Stimulated activated CD8-positive, alpha-beta memory T cell treated with anti-CD3 and anti-CD28 coated beads, Interleukin-12 subunit alpha, Interleukin-12 subunit beta, amount 100 ng/mL, for 1 hour (primary cell): ENCODE measurements at places on chromosomes 2 and 18.

- DNase-seq: no peak
These were observed 12.0 kb downstream of the AMMECR1L start for GRCh38 chr2:127873707-127874303.

- no peak for DNase-seq
These were observed 75.5 kb upstream of the ODC1 start for GRCh38 chr2:10523406-10524189.

DNA sequence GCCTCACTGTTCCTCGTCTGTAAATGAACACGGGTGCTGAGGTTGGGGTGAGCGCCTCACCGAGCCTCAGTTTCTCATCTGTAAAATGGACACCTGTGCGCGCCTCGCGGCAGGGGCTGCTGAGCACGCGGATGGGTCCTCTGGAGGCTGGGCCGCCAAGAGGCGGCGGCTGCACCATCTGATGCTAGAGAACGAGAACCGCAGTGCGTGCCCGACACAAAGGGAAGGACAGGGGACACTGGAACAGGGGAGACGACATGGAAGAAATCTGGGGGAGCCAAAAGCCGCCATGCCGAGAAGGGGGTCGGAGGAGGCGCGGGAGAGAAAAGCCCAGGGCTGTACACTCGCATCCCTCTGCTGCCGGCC is 118.7 kb upstream of the ZNF516 start:
- DNase-seq: no peak

GRCh38 chr2:158411748-158412147 is 44.8 kb downstream of the CCDC148 start:
- DNase-seq: no peak

DNA sequence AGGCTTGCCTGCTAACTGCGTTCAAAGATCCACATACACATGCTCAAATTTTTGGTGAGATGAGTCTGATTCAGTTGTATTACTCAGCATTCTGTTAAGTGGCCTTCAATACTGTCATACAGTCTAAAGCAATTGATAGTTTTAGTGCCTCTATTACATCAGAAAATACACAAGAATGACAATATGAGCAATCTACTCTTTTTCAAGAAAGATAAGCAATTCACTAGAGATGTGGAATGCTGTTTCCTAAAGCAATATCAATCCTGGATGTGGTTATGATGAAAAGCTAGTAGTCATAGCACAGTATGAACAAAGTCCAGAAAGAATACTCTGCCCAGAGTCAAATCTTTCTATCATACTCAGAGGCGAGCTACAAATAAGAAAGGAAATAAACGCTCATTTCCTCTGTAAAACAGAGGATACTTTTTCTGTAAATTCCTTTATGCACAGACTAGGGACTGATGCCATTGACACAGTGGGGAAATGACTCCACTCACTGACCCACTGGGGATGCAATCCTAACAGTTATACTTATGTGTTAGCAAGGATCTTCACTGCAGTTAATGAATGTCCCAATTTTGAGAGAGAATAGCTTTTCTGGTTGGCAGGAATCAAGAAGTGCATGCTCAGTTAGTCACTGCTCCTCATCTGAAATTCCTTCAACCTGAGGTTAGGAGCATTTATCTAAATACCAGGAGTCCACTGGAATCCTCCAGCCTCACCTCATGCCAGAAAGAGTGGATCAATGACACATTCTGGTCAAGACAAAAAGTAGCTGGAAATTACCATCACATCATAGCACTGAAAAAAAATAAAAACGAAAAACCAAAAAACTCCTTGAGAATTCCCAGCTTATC is 83.3 kb downstream of the PDE11A start:
- no peak for DNase-seq

GRCh38 chr2:125073440-125073839 is 1048.4 kb downstream of the CNTNAP5 start:
- DNase-seq: no peak

DNA sequence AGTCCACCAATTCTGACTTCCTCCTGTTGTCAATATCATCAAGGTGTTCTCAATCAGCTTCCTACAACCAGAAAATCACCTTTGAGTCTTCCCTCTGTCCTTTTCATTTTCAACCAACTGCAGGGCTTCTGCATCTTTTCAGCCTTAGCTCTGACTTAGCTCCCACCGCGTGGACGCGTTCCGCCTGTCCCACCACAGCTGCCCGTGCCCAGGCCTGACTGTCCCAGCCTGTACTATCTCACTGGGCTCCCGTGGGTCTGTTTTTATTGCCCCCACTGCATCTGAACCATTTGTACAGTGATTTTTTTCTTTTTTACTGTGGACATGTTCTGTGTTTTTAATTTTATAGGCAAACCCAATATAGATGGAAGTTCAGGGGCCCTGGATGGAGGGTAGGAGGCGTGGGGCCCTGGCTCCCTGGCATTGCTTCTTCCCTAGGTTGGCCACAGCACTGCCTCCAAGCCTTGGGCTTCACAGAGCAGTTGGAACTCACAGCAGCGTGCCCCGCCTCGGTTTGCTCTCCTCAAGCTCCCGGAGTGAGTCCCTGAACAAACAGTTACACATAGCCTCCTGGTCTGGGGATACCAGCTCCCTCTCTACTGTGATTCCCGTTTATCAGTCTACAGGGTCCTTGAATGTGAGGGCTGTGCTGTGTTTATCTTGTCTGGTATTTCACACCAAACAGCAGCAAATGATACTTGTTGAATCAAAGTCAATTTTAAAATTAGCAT is 280.6 kb upstream of the PXDN start:
- DNase-seq: no peak

GRCh38 chr2:222319586-222320435 is 21.0 kb upstream of the PAX3 start:
- DNase-seq: no peak

- DNase-seq: no peak
These were observed 87.3 kb downstream of the LRRTM4 start for GRCh38 chr2:77434880-77435279.

DNA sequence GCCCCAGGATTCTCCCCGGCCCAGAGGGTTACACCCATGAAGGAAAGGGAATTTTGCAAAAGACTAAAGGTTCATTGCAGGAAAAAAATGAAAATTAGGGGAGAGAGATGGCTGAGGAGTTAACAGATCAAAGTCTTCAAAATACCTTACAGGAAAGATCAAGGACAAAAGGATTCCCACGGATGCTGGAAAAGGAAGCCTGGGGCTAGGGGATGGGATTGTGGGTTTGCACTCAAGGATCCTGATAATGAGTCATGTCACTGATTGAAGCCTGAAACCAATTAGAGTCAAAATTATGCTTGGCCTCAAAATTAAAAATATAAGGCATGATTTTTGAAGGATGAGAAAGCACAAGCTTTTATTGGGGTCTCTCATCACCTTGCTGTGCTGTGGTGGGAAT is 32.6 kb upstream of the COPS8 start:
- no peak for DNase-seq

DNA sequence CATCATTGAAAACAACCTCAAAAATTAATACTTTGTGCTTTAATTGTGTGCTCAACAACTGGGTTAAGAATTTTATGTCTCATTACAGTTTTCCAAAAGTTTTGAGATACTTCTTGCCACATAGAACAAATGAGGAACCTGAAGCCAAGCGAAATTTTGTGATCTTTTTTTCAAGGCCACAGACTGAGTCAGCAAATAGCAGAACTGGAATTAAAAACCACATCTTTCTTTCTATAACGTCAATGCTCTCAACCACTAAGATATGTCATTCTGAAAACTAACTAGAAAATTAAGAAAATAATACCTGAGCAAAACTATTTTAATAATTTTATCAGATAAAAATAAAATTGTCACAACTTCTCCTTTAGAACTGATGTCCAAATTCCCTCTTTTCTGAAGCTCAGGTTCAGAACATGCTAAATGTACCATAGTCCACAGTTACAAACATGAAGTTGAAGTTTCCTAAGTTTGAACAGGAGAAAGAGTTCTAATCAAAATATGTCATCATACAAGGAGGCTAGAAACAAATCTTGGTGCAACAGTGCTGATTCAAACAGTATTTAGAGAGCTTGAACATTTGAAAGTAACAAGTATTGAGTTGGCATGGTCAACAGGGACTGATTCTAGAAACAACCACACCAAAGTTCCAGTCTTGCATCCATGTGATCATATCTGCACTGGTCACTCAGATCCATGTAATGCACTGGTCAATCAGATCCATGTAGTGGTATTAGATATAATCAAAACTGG is 27.6 kb upstream of the CALCRL start:
- no peak for DNase-seq

DNA sequence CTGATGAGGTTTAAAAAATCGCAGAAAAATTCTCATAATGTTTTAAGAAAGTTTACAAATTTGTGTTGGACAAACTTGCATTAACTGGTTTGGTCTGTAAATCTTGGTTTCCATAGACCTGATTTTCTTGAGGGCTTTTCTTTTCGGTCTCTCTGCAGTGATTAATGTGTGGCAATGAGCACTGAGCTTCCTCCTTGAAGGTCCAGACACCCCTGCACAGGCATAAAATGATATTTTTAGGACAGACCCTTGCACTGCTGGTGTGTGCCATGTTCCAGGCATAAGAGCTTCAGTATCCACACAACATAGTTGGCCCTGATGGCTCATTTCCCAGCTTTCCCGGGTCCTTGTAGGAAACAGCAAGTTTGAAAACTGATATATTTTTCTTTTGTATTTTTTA is 33.7 kb downstream of the MRPL33 start:
- no peak for DNase-seq

DNA sequence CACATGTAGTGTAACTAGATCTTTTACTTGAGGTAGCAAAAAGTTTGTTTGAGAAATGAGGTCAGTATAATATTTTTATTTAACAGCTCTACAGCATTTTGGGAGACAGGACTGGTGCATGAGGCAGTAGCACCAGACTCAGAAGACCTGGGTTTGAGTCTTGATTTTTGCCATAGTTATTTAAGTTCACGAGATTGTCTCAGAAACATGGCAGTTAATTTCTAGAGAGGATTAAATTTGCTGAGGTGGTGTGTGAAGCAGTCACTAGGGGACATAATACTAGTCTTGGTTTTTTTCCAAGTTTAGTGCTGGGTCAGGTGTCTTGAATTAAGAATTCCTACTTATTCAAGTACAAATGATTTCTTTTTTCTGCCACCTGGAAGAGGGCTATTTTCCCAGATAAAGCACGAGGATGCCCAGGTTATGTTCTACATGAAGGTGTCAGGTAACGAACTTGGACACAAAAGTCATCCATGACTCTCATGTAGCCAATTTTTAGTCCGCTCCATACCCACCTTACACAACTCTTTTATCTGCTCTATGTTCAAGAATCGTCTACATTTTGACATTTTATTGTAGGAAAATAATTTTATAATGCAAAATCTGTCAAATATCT is 1.4 kb downstream of the MARCHF7 start:
- DNase-seq: no peak

DNA sequence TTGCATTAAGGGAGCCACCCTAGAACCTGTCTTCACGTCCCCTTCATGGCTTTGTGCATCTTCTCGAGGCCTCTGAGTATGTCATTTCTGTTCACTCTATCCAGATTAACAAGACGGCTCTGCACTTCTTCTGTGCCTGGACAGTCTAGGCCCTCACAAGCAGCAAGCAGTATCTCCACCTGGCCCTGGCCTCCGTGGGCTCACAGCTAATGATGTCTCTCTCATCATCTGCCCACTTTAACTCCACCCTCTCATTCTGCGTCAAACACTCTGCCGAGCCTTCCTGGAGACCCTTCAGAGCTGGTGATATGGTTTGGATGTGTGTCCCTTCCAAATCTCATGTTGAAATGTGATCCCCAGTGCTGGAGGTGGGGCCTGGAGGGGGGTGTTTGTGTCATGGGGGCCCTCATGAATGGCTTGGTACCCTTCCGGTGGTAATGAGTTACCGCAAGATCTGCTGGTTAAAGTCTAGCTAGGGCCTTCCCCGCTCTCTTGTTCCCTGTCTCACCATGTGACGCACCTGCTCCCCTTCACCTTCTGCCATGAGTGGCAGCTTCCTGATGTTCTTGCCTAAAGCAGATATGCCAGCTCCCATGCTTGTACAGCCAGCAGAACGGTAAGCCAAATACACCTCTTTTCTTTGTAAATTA is 132.5 kb upstream of the ID2 start:
- DNase-seq: no peak

DNA sequence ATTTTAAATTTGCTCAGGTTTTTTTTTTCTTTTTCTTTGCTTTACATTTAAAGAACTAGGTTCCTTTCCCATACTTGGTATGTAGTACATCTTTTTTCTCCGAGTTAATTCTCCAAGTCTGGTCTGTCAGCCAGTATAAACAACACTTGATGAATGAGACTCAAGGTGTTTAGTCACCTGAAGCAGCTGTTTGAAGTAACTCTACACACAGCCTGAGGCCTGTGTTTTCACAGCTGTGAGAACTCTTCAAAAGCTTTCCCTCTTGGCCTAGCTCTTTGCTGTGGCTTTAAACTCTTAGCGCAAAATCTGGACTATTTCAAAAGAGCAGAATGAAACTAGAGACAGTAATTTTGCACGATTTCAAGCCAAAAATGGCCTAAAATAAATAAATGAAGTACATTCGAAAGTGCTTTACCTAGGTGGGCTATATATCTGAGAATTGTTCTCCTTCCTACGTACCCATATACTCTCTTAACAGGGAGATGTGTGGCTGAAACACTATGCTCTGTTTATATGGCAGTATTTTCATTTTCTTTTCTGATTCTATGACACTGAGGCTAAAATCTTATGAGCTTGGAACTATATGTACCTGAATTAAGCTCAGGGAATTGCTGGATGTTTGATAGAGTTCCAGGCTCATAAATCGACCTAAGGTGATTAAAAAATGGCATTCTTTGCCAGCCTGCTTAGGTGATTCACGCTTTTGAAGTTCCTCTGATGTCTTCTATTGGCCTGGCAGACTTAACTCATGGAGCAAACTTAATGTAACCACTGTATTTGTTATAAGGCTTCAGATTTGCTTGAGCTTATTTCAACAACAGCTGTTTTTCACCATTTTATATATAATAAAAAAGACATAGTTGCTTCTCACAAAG is 1044.1 kb upstream of the ZEB2 start:
- no peak for DNase-seq

GRCh38 chr2:17594533-17595401 is 54.3 kb downstream of the VSNL1 start:
- DNase-seq: no peak

DNA sequence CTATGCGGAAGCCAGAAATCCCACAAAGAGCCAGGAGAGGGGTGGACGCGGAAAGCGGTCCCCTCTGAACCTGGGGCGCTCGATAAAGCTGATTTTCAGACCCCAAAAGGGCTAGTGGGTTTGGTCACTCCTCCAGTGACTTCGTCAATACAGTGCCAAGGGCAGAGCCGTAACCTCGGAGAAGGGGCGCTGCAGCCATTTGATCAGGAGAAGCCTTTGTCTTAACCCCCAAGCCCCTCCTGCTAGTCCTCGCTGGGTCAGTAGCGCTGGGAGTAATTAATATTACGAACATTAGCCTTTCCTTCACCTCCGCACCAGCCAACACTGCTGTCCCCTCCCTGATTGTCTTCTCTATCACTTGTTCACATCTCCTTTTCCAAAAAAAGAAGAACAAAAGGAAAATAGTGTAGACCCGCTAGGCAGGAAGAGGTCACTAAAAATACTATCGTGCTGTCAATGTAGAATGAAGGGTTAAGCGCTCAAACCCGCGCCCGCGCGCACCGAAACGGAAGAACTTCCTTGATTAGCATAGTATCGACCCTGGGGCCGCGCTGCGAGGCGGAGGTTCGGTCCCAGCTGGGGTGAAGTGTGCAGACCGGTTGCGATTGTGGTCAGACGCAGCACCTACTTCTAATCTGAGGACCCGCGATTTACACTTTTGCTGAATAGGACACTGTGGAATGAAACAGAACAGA is 63.2 kb upstream of the MAPRE2 start:
- DNase-seq: peak; percentile 29
